ENCODE measurements at places on chromosomes 11 and 22.

DNA sequence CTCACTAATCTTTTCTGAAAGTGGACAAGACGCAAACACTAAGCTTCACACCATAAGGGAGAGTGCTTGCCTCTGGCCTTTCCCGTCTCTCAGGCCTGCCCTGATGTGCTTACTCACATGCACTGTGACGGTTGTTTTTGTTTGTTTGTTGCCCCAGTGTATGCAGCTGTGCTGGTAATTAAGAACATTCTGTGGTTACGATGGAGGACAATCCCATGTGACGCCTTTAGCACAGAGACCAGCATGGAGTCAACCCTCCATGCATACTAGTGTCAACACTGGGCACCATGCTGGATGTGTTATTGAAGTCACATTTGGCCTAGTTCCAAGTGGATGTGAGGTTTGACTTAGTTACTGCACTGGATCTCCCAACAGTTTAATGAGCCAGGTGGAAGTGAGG, 27.8 kb upstream of the CDON start:
- no peak for DNase-seq

GRCh38 chr11:112477581-112478317, 217.1 kb upstream of the PLET1 start:
- DNase-seq = no peak

DNA sequence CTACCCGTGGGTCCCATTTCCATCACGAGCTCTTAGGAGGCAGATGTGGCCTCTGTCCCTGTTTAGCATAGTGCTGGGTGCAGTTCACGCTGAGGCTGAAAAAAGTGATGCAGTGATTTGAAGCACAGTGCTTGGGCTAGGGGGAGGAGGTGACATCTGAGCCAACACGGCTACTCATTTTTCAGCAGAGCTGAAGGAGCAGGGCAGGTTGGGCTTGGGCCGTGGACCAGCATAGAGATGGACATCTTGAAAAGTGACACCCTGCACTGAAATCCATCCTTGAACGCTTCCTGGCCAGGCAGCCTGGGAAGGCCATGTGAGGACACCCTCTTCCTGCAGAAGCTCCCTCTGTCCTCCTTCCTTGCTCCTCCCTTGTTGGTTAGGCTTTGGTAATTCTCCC, 66.4 kb downstream of the ADAMTS15 start:
- no peak for DNase-seq

DNA sequence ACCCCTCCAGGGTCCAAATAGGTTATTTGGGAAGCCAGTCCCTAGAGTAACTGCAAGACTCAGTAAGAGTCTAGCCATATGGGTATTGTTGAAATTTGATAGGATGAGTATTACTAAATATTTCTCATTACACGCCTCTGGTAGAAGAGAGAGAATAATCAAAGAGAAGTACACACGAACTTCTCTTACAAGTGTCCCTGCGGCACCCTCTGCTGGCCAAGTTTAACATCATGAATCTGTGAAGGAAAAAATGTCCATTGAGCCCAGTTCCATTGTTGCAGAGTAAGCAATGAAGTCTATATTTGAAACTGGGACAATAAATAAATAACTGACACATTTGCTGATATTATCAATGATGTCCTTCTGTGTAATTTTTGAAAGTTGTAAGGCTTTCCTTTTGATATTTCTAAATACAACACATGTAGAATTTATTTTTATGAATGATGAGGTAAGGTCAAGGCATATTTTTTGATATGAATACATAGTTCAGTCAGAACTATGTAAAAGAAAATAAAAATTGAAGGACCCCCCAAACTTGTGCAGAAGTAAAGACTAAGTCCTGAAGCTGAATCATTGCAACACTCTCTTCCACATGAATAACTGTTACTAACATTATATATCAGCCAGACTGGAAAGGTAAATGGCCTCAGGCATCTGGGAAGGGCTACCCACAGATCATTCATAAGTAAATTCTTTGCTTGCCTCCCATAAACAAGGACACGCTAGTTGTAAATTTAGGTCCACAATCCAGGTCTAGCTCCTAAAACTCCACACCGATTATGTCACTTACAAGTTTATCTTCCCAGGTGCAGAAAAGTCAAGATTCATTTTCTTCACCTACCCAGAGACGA, 10.0 kb downstream of the OR51L1 start:
- no peak for DNase-seq

Measured in stimulated activated CD8-positive, alpha-beta memory T cell treated with anti-CD3 and anti-CD28 coated beads, Interleukin-15, amount 100 ng/mL, for 1 hour (primary cell).